ENCODE measurements at places on chromosomes 16 and 17.

- peak; percentile 70 for DNase-seq
Measured at GRCh38 chr16:75244844-75245758, 6.3 kb downstream of the BCAR1 start.

DNA sequence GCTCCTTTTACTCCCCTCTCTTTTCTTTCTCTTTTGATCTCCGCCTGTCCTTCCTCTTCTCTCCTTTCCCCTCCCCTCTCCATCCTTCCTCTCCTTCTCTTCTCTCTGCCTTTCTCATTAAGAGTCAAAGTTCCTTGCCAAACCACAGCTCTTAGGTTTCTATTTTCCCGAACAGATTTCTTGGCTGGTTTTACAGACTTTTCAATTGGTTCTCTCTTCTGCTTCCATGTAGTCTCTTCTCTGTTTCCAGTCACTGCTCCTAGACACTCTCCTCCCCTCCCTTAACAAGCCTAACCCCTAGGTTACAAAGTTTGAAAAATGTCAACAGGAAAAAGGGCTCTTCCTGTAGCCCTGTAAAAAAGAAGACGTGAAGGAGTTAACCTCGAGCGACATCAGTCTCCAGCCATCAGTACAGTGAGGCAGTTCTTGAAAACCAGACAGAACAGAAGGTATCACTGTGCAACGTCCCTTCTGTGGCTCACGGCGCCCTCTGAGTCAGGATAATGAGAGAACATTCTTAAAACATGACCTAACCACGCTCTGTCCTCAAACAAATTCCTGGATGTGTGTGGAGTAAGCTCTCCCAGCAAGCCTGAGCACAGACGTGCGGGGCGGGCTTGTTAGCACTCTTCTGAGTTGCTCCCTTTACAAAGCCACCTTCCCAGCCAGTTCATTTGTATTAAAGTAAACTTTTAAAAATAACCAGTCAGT lies 11.6 kb upstream of the MARCHF10 start:
- no peak for DNase-seq

DNA sequence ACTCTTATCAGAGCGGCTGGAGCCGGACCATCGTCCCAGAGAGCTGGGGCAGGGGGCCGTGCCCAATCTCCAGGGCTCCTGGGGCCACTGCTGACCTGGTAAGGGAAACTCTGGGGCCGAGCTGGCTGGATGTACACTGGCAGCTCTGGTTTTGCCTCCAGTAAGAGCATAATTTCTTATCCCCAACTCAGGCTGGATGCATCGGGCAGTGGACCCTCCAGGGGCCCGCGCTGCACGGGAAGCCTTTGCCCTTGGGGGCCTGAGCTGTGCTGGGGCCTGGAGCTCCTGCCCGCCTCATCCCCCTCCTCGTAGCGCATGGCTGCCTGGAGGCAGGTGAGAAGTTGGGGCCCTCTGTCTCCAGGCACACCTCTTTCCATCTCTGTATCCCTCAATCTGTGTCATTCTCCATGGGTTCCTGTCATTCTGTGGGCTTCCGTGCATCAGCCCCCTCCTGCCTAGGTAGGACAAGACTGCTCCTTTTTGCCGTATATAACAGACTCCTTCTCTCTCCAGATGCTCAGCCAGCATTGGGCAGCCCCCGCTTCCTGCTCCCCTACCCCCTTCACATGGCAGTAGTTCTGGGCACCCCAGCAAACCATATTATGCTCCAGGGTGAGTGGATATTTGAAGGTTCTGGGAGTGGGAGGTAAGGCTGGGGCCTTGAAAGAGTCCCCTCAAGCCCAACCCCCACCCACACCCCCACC lies 9.4 kb upstream of the TMEM88 start:
- DNase-seq: no peak

DNA sequence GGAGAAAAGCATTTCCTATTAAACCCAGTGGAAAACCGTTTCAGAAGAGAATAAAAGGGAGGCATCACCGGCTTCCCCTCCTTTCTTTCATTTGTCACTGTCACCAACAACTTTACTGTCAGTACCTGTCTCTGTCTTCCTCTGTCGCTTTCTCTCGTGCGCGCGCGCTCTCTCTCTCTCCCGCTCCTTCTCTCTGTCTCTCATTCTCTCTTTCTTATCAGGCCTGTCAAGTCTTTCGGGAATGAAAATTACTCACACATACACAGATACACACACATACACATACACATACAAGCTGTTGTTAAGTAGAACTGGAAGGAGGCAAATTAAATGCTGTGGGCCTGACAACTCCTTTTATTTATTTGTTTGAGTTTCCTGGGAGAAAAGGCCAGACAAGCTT lies 17.6 kb downstream of the MYOCD start:
- DNase-seq: no peak

DNA sequence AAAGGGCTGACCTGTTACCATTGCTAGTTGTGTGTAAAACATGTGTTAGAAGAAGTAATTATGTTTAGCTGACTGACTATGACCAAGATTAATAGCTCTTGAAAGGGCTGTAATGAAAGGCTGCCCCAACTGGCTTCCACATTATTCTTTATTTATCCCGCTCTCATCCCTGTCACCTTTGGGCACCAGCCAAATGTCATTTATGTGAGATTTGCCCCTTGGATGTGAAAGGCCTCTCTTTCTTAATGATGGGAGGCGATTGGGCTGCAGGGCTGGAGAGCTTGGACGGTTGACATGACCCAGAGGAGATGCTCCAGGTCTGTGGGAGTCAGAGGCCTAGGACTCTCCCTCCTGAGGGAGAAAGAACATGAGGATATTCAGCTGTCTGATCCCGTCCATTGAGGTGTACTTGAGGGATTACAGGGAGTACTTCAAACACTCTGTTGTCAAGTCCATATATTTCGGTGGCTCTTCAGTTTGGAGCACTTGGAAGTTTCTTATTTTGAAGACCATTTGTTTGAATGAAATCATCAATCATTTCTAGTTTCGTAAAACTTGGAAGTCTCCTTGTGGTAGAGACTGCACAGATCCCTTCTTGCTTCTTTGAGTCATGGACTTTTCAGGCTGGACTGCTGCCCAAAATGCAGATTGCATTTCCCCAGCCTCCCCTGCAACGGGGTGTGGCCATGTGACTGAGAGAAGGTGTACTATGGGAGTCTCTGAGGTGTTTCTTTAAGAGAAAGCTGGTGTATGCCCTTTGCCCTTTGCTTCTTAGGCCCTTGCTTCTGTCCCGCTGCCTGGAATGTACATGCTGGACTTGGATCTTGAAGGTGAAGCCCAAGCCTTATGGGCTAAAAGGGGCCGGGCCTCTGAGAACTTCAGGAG lies 51.3 kb downstream of the FTO start:
- no peak for DNase-seq

GRCh38 chr17:56881685-56882295 lies 32.1 kb downstream of the TRIM25 start:
- DNase-seq: no peak

DNA sequence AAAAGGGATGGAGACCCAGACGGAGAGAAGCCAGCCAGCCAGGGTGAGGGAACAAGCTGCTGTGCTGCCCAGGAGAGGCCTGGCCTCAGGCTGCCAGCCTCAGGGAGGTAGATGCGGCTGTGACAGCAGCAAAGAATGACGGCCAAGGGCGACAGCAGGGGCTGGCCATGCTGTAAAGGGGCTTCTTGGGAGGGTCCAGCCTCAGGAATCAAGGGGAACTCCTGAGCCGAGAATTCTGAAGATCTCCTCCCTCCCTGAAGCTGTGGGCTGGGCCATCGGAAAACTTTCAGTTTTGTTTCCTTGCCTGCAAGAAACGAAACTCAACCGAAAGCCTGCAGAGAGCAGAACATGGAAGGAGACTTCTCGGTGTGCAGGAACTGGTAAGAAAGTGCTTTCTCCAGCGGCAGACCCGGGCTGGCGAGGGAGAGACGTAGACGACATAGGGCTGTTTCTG lies at the start of gene XAF1:
Gene XAF1, plus strand, starts transcription at position 316 of the 454 bp plus-strand sequence. Its CDS starts 33 bp downstream, at position 349.
- DNase-seq: no peak

- DNase-seq: no peak
Measured at GRCh38 chr16:64130140-64130539, 991.7 kb downstream of the CDH11 start.

DNA sequence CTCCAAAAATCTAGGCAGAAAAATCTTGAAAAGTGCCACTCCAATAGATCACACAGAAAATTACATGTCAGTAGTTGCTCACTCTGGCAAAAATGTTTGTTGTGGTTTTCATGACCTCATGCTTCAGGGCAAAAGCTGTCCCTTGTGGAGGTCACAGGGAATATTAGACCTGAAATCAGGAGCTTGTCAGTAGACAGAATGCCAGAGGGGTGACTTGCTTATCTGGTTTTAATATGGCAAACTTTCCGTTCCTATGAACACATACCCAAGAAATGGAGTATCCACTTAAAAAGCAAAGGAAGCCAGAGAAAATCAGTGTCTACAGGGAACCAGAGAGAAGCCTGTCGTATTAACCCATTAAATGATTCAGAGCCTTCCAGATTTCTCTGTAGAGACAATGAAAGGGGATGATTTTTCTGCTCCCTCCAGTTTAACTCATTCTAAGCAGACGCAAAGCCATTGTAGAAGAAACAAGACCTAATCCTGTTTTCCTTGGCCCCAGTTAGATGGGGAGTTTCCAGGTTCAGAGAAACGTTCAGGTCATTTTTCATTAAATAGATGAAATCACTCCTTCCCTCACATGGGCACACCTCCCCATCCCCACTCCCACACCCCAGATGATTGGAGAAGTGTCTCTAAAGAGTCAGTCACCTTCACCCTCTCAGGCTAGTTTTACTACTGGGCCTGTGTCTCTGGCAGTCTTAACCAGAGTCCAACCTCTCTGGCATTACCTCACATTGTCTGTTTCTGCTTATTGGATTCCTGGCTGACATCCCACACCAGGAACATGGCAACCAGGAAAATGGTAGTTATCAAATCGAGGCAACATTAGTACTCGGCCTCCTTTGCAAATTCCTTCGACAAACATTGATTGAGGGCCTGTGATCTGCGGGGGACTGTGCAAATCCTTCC lies 6.0 kb downstream of the SOX9 start:
- no peak for DNase-seq

- peak; percentile 68 for DNase-seq
Measured at GRCh38 chr17:67431249-67432015, 54.4 kb downstream of the PITPNC1 start.

- no peak for DNase-seq
Measured at GRCh38 chr17:41338961-41339485, 11.6 kb downstream of the KRT33A start.

DNA sequence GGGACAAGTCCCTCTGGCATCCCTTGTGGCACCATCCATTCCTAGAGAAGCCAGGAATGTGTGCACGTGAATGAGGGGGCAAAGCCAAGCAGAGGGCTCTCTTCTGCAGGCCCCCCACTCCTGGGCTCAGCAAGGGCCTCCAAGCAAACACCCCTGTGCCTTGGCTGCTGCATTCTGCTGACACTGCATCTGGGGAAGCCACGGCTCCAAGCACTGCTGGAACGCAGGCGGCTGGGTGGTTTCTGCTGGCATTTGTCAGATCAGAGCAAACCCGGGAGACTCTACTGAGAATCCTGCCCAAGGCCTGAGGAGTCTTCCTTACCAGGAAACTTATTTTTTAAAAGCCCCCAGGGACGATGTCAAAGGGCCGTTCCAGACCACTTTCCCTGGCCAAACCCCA lies 23.3 kb downstream of the ATP6V0D1 start:
- no peak for DNase-seq

DNA sequence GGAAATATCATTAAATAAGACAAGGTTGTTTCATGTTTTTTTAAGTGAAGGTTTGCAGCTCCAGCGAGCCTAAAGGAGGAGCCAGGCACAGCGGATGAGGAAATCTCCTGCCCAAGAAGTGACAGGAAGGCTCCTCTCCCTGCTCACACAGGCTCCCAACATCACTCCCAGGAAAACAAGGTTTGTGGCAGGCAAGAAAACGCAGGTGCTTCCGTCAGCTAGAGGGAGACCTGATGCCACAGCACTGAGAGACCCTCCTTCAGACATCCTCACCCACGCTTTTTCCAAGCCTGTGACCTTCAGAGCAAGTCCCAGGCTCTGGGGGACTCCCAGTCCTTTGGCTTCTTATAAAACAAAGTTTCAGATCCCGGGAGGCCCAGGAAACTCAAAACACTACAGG lies 89.7 kb downstream of the ZNF423 start:
- no peak for DNase-seq

GRCh38 chr17:82240506-82241182 lies 11.8 kb downstream of the SLC16A3 start:
- DNase-seq: no peak

- DNase-seq: no peak
Measured at GRCh38 chr16:54952195-54952594, 21.5 kb downstream of the IRX5 start.

- no peak for DNase-seq
Measured at GRCh38 chr16:20415541-20415940, 6.2 kb downstream of the ACSM5 start.

DNA sequence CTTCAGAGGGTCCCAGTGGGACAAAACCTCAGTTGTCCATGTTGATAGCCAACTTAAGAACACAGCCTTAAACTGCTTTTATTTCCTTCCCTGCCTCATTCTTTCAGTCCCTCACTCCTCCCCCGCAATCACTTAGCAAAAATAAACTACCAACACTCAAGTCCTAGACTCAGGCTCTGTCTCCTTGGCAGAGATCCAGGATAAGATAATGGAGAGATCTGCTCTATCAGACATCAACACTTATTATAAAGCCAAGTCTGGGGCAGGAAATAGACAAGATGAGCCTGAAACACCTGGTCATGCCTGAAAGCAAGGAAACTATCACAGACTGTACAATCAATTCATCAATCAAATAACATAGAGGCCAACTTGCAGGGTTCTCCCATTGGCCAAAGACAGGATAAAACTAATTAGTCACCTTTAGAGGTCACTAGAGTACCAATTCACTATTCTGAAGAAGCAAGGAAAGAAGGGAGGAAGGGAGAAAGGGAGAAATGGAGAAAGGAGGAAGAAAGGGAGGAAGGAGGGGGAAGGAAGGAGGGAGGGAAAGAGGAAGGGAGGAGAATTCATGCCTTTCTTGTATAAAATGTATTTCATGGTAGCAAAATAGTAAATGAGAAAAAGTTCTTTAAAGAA lies 15.7 kb downstream of the HYDIN start:
- no peak for DNase-seq

DNA sequence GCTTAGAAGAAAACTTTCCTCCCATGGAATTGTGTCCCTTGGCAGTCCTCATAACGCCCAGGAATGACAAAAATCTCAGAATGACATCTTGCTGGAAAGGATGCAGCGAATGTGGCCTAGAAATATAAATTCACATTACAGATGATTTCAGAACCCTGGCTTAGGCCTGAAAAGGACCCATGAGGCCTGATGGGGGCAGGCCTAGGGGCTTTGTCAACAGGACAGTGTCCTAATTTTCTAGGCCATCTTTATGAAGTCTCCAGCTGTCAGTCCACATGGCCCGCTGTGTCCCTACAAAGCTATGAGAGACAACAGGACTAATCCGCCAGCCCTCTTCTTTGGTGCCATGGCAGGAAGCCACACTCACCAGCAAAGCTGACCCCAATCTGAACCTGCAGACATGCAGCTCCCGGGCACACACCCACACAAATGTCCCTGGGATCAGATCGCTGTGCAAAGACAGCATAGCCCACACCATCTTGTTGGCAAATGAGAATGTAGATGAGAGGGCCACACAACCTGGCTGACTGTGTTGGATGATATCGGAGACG lies 40.4 kb upstream of the DNAH17 start:
- DNase-seq: no peak

DNA sequence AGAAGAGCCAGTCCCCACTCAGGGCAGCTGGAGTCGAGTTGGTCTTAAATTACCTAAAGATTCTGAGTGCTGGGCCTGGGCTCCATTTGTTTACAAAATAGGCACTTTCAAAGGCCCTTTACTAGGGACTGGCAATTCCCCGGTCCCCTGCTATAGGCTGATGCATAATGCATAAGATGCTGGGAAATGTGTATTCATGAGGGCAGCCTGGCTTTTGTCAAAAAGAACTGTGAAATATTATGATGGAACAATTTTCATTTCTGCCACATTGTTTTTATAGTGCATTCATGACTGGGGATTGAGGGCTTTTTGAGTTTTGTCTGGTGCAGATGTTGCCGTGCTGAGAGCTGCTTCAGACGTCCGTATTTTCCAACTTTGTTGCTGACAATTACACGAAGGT lies 617.0 kb upstream of the CDH5 start:
- no peak for DNase-seq
